ENCODE measurements at places on chromosomes 3 and 15.

DNA sequence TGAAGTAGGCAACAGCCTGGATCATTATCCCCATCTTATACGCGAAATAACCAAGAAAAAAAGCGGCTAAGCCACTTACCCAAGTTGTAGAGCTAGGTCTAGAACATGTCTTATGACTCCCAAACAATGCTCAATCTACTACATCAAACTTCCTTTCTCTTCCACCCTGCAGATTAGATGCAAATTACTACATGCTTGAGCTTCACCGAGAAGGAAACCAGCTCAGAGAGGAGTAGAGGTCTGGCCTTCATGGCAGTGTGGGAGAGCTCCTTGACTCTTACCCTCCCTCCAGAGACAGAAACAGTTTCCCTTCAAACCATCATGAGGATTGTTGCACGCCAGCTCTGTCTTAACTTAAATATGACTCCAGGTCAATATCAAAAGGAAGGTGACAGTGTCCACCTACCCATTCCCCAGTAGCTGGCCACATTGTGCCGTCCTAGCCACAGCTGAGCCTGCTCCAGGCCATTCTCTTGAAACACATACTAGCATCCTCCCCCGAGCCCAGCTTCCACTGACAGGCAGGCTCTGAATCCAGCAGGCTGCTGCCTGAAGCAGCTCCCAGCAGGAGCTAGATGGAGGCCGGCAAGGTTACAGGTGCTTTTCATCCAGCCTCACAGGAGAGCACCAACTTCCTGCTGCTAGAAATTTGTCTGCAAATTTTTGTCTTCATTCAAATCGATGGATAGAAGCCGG, 56.8 kb downstream of the CPN2 start:
- DNase-seq = no peak

DNA sequence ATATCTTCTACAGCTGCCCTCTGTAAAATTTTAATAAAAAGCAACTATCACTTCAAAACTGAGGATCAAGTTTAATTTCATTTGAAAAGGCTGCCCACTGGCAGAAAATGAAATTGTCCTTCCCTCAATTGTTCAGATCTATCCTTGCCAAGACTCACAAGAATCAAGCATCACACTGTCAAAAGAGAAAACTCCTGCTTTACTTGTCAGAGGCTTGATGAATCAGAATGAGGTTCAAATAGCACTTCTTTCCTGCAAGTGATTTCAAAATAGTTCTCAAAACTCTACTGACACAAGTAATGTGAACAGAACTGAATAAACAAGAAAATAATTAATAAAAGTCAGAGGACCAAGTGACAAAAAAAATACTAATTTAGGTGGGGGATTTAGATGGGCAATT, 70.6 kb downstream of the GOLIM4 start:
- DNase-seq = no peak

DNA sequence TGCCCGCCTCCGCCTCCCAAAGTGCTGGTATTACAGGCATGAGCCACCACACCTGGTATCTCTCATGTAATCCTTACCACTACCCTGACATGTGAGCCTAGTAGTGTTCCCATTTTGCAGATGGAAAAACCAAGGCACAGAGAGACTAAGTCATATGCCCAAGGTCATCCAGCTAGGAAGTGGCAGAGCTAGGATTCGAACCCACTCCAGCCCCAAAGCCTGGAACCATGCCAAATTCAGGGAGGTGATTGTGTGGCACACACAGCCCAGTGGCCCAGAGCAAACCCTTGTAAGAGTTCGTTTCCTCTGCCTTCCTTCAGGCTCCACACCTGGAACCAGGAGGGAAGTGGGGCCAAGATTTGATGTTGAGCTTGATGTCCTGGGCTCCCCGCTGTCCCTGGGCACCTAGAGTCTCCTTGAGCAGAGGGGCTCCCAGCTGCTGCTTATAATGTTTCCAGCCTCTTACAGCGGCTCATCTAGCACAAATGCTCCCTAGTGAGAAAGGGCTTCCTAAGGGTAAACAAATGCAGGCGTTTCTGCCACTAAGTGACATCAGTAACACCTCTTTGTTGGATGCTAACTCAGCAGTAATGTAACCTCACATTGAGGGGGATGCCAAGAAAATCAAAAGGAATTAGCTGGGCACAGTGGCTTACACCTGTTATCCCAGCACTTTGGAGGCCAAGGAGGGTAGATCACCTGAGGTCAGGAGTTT, 3.6 kb downstream of the HAPLN3 start:
- DNase-seq = no peak

DNA sequence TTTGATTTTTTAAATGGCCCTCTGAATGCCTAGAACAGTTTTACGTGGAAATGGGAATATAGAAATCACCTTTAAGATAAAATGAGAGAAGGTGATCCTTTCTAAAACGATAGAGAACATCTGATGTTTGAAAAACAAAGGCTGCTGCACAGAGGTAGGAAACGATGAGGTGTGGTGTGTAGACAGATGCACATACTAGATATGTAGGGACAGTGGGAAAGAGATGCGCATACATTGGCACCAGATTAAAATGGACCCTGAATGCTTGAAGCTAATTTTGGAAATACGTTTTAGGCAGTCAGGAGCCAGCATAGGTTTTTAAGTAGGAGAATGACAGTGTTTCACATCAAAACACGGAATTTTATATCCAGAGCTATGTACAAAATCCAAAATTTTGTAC, 29.0 kb downstream of the MAP6D1 start:
- DNase-seq = no peak

DNA sequence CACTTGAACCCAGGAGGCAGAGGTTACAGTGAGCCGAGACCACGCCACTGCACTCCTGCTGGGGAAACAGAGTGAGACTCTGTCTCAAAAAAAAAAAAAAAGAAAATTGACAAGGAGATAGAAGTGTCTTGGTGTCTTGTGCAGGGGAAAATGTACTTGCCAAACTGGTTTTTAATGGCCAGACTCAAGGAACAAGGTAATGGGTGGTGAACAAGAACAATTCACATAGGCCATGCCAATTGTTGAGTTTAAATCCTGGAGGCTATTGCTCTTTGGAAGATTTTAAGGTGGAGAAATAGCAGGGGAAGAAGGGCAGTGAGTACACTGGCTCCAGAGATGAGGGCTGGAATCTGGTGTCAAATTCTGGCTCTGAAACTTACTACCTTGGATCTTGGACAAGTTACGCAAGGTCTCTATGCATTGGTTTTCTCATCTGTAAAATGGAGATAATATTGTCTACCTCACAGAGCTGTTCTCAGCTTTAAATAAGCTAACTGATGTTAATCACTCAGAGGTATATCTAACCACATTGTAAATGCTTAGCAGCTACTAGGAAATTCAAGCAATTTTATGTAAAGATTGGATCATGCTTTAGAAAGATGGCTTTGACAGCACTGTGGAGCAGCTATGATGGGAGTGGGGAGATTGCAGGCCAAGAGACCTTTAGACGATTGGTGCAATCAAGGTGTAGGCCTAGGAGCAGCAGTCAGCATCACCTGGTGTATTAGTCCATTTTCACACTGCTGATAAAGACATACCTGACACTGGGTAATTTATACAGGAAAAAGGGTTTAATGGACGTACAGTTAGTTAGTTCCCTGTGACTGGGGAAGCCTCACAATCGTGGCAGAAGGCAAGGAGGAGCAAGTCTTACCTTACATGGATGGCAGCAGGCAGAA, 78.3 kb downstream of the B3GALNT1 start:
- no peak for DNase-seq

DNA sequence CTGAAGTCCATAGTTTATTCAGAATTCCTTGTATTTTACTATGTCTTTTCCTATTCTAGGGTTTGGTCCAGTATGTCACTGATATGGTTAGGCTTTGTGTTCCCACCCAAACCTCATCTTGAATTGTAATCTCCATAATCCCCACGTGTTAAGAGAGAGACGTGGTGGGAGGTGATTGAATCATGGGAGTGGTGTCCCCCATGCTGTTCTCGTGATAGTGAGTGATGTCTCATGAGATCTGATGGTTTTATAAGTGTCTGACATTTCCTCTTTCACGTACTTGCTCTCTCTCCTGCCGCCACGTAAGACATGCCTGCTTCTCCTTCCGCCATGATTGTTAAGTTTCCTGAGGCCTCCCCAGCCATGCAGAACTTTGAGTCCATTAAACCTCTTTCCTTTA, 6.6 kb upstream of the TEX9 start:
- no peak for DNase-seq

DNA sequence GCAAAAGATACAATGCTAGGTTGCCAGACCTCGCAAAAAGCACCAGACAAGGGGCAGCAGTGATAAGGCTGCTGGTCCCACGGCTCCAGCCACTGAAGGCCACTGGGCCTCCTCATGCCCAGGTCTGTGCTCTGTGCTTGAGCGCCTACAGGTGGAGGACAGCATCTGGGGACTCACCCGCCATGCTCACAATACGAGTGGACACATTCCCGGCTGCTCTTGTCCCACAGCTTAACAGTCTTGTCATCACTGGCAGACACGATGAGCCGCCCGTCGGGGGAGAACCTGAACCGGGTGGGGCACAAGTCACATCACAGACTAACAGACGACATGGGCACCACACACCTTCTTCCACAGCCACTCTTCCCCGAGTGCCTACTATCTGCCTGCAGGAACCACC, 7.4 kb downstream of the POC1A start:
- no peak for DNase-seq

- no peak for DNase-seq
These were observed 19.8 kb downstream of the ST3GAL6 start for GRCh38 chr3:98782824-98783500.

DNA sequence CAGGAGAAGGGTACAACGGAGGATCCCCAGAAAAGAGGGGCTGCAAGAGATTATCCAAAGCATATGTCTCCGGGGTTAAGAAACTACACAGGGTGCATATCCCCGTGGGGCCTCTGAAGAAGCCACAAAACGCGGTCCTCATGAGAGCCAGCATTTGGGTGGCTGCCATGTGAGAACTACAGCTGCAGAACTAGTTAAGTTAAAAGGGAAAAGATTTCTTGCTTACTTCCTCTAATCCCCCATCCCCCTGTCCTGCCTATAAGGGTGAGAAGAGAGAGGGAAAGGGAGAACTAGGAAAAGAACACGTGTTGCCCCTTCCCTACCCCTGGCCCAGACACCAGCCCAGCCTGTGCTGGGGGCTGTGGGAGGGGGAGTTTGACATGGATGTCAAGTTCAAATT, 70.4 kb upstream of the PCSK6 start:
- DNase-seq = no peak

GRCh38 chr3:127014536-127015281, 31.8 kb downstream of the PLXNA1 start:
- DNase-seq = no peak

DNA sequence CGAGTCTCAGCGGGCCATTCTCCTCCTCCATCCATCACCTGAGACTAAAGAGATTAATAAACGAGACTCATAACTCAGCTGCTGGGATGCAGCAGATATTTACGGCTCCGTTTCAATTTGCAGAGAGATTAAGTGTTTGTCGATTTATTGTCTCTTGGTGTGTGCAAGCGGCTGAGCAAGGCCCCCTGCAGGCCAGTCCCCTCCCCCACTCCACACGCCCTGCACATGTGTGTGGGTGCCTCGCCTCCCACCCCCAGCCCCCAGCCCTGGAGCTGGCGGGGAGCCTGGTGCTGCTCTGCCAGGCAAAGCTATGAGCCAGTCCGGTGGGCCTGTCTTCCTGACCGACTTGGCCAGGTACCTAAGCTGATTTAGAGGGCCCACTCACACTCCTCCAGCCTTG, 63.0 kb downstream of the CYP11A1 start:
- DNase-seq = no peak

- no peak for DNase-seq
These were observed 14.9 kb downstream of the ACOX2 start for GRCh38 chr3:58521917-58522631.

DNA sequence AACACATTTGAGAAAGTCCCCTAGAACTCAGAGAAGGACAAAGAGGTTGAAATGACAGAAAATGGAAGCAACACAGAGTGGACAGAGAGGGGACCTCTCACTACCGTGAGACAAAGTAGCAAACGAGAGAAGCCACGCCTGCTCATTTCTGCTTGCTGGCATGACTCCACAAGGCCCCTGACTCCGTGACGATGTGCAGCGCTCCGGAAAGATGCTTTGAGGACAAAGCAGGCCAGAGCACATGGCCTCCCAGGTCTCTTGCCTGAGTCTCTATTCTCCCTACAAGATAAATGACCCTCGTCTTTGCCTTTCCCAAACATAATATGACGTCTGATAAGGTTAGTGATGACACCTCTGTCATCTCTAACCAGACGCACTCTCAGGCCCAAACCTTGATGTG, 63.8 kb upstream of the CTSH start:
- DNase-seq = no peak

- no peak for DNase-seq
These were observed 85.8 kb upstream of the CACNA2D3 start for GRCh38 chr3:54036543-54036942.

GRCh38 chr3:125651244-125651643, 55.9 kb upstream of the OSBPL11 start:
- DNase-seq = no peak

- DNase-seq = no peak
These were observed 39.4 kb upstream of the APEH start for GRCh38 chr3:49634736-49635135.

GRCh38 chr15:65885668-65886218, 16.5 kb downstream of the RAB11A start:
- no peak for DNase-seq

DNA sequence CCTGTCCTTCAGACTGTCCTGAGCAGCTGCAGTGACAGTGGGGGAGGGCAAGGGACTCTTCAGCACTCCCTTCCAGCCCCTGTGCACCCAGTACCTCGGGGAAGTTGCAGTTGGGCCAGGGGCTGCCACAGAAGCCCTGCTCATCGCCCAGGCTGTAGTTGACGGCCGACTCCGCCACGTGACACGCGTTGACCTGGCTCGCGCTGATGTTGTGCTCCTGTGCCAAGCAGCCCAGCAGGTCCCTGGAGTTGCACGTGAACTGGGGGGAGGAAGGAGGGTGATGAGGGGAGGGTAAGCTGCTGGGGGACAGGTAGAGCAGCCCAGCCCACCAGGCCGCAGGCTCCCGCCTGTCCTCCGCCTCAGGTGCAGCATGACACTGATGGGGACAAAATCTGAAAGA, 101.2 kb downstream of the SEC22A start:
- no peak for DNase-seq

DNA sequence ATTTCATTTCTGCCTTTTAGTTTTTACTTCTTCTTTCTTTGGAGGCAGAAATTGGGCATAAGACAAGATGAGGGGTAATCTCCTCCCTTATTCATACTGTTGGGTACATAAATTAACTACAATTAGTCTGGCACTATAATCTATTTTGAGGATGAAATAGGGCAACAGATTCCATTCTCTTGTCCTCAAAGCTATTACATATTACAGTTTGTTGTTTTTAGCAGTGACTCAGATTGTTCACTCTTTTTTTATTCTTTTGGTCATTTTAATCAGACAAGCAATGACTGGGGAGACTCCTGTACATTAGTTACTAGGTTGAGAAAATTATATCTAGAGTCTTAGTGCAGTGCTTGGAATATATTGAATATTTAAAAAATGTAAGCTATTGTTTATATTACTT, 556.0 kb downstream of the OTOL1 start:
- no peak for DNase-seq

DNA sequence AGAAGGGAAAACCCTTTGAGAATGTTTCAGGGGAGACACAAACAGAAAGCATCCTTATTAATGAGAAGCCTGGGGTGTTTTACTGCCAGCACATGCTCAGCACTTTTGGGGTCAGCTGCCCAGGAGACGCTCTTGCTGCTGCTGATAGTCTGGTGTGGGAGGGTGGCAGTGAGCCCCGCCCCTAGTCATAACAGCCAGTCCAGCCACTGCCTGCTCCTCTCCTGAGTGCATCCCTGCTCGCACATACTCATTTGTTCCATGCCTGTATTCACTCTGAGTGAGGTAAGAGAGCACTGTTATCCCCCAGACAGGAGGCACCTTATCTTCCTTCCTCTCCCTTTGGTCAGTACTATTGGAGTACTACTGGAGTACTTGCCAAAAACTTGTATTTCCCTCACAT, 101.3 kb downstream of the ETFA start:
- DNase-seq = no peak

- no peak for DNase-seq
These were observed 111.3 kb downstream of the MBNL1 start for GRCh38 chr3:152380043-152380442.
